ENCODE measurements at places on chromosomes 4 and X.

DNA sequence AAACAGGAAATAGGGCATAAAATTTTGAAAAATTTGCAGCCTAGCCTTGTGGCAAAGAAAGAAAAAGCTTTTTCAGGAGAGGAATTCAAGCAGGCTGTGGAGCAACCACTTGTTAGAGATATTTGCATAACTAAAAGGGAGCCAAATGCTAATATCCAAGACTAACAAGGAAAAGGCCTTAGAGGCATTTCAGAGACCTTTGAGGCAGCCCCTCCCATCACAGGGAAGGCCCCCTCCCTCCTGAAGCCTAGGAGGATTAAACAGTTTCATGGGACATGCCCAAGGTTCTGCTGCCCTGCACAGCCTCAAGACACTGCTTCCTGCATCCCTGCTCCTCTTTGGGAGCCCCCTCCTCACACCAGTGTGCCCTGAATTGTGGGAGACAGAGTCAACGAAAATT, 275.4 kb upstream of the SFRP2 start:
- DNase-seq = no peak

DNA sequence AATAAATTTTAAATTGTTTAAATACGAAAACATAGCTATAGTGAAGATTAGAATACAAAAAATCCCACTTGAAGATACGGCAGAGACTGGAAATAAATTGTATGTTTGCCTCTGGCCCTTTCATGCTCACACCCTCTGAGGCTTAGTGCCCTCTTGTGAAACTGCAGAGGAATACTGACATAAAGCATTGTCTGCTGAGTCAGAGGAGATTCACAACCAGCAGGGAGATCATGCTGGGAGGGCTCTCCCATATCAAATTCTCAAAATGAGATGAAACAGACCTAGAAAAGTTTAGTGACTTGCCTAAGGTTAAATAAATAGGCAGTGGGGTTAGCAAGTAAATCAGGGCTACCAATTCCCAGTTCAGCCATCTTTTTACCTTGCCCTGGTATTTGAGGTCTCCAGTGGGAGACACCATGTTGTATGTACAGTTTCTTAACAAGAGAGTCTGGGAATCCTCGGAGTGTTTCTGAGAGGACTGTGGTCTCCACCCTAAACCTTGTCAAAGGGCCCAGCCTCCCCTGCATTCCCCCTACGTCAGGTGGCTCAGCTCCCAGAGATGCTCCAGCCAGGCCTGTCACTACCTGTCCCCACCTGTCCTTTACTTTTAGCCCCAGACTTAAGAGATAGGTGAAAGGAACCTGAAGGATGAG, 581.4 kb upstream of the DIPK2B start:
- DNase-seq = peak; percentile 57

- no peak for DNase-seq
Measured at GRCh38 chrX:138638996-138639395, 72.5 kb downstream of the FGF13 start.

DNA sequence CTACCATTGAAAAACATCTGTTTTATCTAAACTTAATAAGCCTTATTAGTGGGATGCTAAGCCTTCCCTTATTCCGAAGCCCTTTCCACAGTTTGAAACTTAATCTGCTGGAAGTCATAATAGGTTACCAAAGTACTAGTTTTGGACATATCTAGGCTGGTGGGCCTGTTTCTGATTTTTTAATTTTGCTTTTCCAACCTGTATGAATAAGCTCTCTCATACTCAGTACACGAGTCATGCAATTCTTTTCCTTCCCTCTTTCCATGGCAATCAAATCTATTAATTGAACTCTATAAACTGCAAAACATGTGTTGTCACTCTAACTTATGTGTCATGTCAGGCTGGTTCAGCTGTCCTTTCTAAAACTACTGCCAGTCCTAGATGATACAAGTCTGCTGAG, 91.0 kb downstream of the AMMECR1 start:
- DNase-seq = no peak

DNA sequence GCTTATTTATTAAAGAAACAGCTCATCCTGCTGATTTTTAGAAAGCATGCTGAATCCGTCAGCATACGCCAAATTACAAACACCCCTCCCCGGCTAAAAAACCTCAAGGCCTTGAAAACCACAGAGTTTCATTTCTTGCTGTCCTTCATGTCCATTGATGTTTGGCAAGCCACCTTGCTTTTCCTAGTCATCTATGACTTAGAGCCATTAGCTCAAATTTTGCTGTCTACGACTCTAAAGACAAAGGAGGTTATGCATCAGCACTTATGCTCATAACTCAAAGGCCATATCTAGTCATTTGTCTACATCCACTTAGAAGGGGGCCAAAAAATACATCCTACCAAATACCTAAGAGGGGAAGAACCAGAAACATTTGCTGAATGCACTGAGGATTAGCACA, 925.1 kb downstream of the PCDH7 start:
- no peak for DNase-seq

DNA sequence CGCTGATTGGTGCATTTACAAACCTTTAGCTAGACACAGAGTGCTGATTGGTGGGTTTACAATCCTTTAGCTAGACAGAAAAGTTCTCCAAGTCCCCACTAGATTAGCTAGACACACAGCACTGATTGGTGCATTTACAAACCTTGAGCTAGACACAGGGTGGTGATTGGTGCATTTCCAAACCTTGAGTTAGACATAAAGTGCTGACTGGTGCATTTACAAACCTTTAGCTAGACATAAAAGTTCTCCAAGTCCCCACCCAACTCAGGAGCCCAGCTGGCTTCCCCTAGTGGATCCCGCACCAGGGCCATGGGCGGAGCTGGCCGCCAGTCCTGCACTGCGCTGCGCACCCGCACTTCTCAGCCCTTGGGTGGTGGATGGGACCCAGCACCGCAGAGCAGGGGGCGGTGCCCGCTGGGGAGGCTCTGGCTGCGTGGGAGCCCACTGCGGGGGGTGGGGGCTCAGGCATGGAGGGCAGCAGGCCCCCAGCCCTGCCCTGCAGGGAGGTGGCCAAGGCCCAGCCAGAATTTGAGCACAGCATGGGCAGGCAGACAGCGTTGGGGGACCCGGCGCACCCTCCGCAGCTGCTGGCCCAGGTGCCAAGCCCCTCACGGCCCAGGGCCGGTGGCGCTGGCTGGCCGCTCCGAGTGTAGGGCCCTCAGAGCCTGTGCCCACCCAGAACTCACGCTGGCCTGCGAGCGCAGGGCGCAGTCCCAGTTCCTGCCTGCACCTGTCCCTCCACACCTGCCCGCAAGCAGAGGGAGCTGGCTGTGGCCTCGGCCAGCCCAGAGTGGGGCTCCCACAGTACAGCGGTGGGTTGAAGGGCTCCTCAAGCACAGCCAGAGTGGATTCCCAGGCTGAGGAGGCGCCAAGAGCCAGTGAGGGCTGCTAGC, 608.9 kb upstream of the LCORL start:
- DNase-seq = no peak

GRCh38 chr4:6269616-6270511, at the start of gene WFS1:
WFS1 (plus strand) TSS chr4:6269850; CDS start chr4:6277456, 7,606 bp downstream.
- peak; percentile 98 for DNase-seq

GRCh38 chr4:168758351-168758876, 251.6 kb downstream of the CBR4 start:
- DNase-seq = no peak

- peak; percentile 54 for DNase-seq
Measured at GRCh38 chr4:175536852-175537453, 275.1 kb downstream of the GPM6A start.

- peak; percentile 59 for DNase-seq
Measured at GRCh38 chrX:12984603-12985319, 9.9 kb downstream of the TMSB4X start.

GRCh38 chr4:172786039-172786792, 382.4 kb upstream of the GALNT7 start:
- DNase-seq = peak; percentile 57

- DNase-seq = peak; percentile 83
Measured at GRCh38 chr4:74018116-74018515, 19.6 kb upstream of the CXCL5 start.

- no peak for DNase-seq
Measured at GRCh38 chrX:15107367-15107988, 162.4 kb downstream of the ASB9 start.
